ENCODE measurements at places on chromosomes 1 and 21.

DNA sequence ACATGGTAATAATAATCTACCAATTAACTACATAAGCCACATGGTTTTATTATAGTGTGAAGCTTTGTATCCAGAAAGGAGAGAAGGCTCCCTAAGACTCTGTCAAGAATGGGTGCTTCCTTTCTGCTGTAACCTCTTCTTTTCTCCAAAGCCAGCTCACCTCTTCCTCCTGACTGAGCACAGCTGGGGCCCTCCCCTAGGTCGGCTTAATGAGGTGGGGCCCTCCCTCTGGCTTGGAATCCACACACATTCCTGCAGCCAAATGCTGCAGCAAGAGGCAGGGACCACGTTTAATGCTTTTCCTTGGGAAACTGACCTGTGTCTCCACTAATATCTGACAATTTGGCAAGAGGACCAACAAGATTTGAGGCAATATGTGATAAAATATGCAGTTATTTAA is 94.8 kb downstream of the DSCAM start:
- no peak for DNase-seq

DNA sequence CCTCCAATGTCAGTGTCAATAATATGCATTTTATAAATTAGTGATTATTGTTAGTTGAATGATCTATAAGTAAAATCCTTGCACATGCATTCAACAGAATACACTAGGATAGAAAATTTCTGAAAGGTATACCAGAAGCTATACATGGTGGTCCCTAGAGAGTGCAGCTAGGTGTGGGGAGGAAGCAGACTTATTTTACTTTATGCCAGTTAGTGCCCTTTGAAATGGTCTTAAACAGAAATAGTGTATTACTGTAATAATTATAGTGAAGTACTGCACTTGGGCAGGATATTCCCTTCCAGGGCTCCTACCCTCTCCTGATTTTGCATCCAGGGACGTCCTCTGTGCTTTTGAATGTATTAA is 23.2 kb upstream of the WDR26 start:
- no peak for DNase-seq

DNA sequence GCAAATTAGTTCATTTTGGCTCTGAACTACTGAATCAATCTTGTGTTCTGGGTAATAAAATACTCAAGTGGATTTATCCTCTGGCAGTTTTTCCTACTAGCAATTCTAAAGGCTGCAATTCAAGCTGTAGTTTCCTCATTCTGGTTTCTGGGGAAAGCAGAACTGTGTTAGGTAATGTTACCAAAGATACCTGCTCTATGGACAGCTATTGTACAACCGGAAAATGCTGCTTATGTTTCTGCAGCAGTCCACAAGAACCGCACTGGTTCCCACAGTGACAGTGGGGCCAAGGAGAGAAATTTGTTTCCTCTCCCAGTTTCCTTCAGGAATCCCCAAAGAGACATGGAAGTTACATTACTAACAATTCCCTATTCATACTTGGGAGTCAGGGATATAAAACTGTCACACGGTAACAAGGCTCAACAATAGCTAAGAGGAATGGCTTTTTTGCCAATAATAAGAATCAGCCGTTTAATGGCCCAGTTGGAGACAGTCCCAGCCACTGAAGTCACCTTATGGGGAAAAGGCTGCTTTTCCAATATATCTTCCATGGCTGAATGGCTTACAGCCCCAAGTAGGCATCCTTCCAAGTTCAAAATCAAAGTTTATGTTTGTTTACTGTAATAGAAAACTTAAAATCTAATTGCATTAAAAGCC is 52.6 kb downstream of the PCNX2 start:
- no peak for DNase-seq

DNA sequence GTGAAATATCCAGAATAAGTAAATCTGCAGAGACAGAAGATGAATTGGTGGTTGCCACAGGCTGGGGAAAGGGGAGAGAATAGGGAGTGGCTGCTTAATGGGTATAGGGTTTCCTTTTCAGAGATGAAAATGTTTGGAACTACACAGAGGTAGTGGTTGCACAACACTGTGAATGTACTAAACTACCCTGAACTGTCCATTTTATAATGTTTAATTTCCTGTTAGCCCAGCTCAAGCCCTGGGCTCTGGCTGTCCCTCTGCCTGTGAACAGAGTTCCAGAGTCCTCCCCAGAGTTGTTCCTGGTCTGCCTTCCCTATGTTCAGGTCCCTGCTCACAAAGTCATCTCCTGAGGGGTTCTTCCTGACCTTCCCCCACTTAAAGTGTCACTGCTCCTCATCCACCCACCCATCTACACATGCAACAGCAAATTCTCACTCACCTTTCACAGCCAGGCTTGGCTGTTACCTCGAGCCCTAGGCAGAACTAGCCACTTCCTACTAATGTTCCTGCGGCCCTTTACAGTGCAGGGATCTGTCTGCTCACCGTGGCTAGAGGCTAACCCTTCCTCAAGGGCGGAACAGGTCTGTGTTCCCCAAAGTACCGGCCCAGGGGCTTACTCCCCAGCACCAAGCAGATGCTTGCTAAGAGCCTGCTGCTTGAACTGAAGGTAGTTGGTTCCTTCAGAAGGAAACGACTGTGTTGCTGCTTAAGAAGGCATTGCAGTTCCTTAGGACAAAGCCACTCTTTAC is 22.4 kb downstream of the DHCR24 start:
- DNase-seq, result no peak

DNA sequence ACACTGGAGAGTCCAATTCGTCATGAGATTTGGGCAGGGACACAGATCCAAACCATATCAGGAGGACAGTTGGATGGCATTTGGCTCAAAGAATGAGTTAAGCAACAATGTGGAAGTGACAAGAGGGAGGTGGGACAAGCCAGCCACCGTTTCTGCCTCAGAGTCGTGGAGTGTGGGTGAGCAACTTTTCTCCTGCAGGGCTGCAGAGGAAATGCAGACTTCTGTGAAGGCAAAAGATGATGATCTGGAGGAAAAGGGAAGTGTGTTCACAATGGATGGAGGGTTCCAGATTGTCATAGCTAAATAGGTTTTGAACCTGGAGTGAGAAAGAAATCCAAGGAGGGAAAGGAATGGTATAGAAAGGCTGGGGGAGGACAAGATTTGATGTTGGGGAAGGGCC is 16.4 kb upstream of the KANK4 start:
- no peak for DNase-seq

GRCh38 chr21:15054089-15054488 is 10.7 kb downstream of the NRIP1 start:
- DNase-seq, result no peak

- no peak for DNase-seq
Measured at GRCh38 chr21:17858747-17859146, 39.6 kb upstream of the C21orf91 start.

- no peak for DNase-seq
Measured at GRCh38 chr1:186736971-186737685, 56.9 kb upstream of the PTGS2 start.

DNA sequence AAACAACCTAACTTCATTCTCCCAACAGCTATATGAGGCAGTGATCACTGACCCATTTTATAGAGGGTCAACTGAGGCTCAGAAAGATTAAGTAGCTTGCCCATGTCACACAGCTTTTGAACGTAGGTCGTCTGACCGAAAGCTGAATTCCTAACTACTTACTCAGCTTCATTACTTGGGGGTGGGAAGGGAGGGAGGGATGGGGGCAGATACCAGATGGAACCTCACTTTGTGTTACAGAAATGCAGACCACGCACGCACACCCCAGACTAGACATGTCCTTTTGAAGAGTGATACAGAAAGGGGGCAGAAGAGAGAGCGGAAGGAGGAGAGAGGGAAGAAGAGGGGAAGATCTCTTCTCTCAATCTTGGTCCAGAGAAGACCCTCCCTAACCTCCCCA is 2.3 kb downstream of the ADGRB2 start:
- DNase-seq, result no peak
